Stimulated activated CD4-positive, alpha-beta T cell treated with anti-CD3 and anti-CD28 coated beads, Interleukin-1b, Interleukin-23, amount 100 ng/mL, for 1 hour (primary cell): ENCODE measurements at places on chromosomes 5 and 9.

DNA sequence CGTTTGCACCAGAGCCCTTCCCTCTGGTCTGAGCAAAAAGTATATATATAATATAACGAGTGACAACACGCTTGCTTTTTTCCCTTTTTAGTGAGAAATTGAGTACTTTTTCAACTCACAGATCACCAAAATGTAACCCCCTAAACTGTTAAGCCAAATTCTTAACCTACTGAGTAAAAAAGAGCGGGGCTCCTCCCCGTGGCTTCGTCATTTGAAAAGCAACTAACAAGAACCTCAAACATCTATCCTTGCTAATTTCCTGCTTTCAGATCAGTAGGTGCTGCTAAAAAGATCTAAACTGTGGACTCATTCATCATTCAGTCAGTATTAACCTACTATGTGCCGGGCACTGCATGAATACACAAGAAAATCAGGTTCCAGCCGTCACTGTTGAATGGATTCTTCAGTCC lies 1.0 kb upstream of the PTBP3 start:
- DNase-seq, result no peak

DNA sequence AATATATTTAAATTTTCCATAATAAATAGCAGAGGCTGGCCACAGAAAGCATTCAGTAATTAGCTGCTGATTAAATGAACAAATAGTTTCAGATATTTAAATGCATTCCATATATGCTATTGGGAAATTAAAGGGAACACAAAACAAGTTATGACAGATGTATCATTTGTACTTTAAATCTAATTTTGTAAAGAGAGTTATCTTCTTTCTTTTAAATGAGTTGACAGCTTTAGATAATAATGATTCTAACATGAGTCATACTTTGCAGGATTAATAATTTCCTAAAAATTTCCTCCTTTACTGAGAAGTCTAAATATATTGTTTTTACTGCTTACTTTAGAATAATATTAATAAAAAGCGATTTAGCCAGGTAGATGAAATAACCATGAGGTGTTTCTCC lies 320.1 kb downstream of the ADAMTS6 start:
- DNase-seq, result no peak

DNA sequence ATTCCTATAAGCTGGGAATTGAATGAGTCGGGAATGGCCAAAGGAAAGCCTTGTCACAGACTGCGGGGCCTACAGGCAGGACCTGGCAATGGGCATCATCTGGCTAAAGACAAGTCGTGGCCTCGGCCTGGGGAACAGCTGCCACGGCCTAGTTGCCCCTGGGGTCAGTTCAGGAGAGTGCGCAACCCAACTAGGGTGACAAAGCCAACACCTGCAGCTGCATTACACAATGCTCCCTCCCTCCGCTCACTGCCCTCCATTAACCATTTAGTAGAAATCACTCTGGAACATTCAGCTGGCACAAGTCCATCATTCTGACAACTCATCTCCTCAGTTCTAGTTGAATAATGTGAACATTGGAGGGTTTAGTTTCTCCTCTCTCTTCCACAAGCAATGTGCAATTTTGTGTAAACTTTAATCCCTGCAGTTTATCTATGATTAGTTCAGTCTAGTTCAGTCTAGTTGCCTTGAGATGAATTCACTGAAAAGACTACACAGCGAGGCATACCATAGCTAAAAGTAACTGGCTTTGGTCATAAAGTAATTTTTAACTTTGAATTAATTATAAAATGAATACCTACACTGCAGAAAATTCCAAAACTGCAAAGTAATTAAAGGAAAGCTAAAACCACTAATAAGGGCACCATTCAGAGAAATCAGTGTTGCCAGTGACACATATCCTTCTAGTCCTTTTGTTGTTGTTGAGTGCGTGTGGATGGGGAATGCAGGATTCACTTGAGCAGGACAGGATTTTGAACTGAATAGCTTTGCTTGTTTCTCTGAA lies 5.1 kb downstream of the GLDC start:
- no peak for DNase-seq

- DNase-seq, result no peak
These were observed 277.7 kb upstream of the PCSK5 start for GRCh38 chr9:75612754-75613153.

GRCh38 chr9:123933440-123934212 lies 3.7 kb upstream of the DENND1A start:
- no peak for DNase-seq

- DNase-seq, result no peak
These were observed 109.3 kb upstream of the HAND1 start for GRCh38 chr5:154587123-154588026.

GRCh38 chr5:154221371-154221896 lies 30.9 kb downstream of the GALNT10 start:
- peak; percentile 37 for DNase-seq

- DNase-seq, result no peak
These were observed 23.4 kb downstream of the LCP2 start for GRCh38 chr5:170273968-170274710.

DNA sequence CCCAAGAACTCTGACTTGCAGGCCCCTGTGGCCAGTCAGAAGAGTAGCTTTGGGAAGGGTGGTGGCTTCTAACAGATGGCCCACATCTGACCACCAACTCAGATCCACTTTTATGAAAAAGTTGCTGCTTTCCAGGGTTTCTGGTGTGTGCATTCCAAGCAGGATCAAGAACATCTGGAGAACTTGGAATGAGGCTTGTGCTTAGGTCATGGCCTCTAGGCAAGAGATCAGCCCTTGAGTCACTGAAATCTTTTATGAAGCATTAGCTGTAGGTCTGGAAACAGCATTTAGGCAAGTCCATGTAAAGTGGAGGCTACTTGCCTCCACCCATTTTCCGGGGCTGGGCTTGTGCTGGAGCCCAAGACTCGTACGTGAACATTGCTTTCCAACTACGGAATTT lies 433.3 kb downstream of the SH3GL2 start:
- DNase-seq, result no peak

DNA sequence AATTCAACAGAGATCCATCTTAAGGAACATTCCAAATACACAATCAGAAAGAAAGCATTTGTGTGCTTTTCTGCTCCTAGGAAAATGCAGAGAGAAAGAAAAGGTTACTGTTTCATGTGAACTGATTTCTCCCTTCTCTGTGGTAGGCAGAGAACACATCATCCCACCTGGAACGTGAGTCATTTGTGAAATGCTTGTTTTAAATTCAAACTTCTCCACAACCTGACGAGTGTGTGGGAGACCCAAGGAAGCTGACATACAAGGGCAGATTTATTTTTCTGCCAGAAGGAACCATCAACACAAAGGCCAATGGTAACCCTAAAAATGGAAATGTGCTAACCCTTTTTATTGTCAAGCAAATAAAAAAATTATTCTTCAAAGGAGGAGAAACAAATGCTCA lies 156.4 kb downstream of the EFNA5 start:
- DNase-seq, result no peak
